Type B pancreatic cell (in vitro differentiated cells): ENCODE measurements at places on chromosomes 3 and 15. TPM values are rescaled to one million over a fixed set of nuclear protein-coding genes. Genes with fewer than 3 reads are reported as not detected.

The NR1D2 gene
- 20.6 and 23.1 TPM in 2 replicates for total RNA-seq

The RARRES1 gene
- total RNA-seq: 15.9 and 57.7 TPM in 2 replicates

The EBLN2 gene
- total RNA-seq: 6.3 and 6.4 TPM in 2 replicates

The RASGRP1 gene
- 3.0 and 6.6 TPM in 2 replicates for total RNA-seq

The SYNPR gene
- total RNA-seq: 0.55 and 2.3 TPM in 2 replicates

The LRRC57 gene
- 29.0 and 36.3 TPM in 2 replicates for total RNA-seq

The APOD gene
- 0.57 and 1.6 TPM in 2 replicates for total RNA-seq

The ZNF385D gene
- total RNA-seq: 2.2 and 7.5 TPM in 2 replicates

The FGF12 gene
- total RNA-seq: 5.4 and 9.8 TPM in 2 replicates

The GOLGA8J gene
- total RNA-seq: not detected in 2 replicates

The FBXW12 gene
- not detected in 2 replicates for total RNA-seq

The CMSS1 gene
- 14.5 and 34.1 TPM in 2 replicates for total RNA-seq

The SMAD6 gene
- 27.0 and 31.7 TPM in 2 replicates for total RNA-seq

The SPINT1 gene
- total RNA-seq: 156 and 401 TPM in 2 replicates
